Stomach (tissue), 19 donors: ENCODE measurements at places on chromosomes 6 and 20. TPM values are rescaled to one million over a fixed set of nuclear protein-coding genes. Genes with fewer than 3 reads are reported as not detected.

The UBE2J1 gene
- 48.7 TPM for polyA plus RNA-seq

DNA sequence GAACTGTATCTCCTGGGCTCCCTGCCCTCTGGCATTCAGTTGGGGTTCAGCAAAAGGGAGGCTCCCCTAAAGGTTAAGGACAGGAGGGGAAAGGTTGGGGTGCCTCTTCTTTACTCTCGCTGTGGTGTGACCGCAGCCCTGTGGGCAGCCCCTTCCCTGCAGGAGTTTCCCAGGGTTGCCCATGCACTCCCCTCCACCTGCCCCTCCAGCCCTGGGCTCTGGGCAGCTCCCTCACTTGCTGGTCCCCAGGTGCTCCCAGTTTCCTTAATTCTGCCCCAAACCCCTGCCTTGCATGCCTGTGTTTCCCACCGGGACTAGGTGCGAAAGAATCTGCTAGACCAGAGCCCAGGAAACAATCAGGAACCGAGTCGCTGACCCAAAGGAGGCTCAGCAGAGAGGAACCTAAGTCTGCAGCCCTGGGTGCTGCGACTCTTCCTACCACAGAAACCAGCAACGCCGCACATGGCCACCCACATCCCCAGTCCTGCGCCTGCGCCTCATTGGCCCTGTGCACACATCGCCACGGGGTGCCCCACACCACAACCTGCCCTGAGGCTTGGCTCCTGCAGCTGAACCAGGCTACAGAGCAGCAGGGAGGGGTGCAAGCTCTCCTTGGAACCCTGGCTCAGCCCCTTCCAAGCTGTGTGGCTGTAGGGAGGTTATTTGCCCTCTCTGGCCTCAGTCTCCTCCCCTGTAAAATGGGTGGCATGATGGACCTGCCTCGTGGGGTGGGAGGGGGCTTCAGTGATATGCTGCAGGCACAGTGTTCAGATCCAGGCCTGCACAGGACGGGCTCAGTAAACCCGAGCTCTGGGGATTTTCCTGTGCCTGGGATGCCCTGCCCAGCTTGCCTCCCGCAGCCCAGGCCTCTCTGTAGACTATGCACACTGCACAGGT is 487.6 kb downstream of the PREX1 start:
- DNase-seq = no peak

DNA sequence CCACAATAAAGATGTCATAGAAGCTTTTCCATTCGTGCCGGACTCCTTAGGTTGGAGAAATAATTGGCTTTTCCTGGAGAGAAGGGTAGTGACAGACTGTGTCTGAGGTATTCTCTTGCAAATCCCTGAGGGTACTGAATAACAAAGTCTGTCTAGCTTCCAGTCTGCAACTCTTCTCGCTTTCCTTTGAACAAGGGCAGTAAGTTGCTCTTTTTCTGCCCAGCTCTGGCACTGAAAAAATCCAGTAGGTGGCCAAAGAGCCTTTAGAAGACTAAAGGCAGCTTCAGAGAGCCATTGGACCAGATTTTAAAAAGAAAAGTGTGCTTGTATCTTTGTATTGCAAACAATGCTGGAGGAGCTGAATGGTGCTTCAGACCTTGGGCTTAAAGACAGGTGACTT is 20.7 kb upstream of the RREB1 start:
- DNase-seq = no peak

DNA sequence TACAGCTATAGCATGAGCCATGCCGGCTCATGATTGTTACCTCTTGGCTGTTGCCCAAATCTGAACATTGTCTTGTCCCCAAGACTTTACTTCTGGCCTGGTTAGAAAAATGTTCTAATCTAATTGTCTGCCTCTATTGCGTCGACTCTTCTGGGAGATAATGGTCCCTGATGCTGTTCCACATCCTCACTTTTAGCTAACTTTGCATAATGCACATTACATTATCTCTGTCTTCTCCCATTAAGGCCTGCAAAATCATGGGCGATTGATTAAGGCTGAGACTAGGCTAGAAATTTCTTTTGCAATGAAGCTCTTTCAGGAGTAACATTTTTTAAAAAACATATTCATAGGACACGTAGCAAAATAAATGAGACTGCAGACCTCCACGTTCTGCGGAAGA is 961.0 kb downstream of the KIF16B start:
- no peak for DNase-seq

- DNase-seq = no peak
Measured at GRCh38 chr20:44302026-44302669, 8.9 kb downstream of the FITM2 start.

GRCh38 chr6:31663126-31663960 is 1.5 kb downstream of the GPANK1 start:
- DNase-seq = no peak
